Hepatocyte (in vitro differentiated cells): ENCODE measurements at places on chromosomes 5 and 9. TPM values are rescaled to one million over a fixed set of nuclear protein-coding genes. Genes with fewer than 3 reads are reported as not detected.

Gene TSSK1B
- total RNA-seq: 0.60 TPM in 1 of 2 replicates, not detected in the other

Gene DBN1
- 83.7 and 107 TPM in 2 replicates for total RNA-seq

Gene LIFR
- total RNA-seq: 61.3 and 83.8 TPM in 2 replicates

Gene ZDHHC11
- total RNA-seq: 3.0 and 5.8 TPM in 2 replicates

Gene LRRTM2
- total RNA-seq: 0.16 and 0.47 TPM in 2 replicates
